Kidney glomerular epithelial cell (primary cell): ENCODE measurements at places on chromosomes 5 and 9.
A peak's percentile ranks its signal among the peaks of the same experiment; 100 is the strongest.

- DNase-seq: no peak
Observed at GRCh38 chr9:110655754-110656641, 12.6 kb upstream of the MUSK start.

- DNase-seq: no peak
Observed at GRCh38 chr9:86836797-86837196, 110.5 kb downstream of the GAS1 start.

DNA sequence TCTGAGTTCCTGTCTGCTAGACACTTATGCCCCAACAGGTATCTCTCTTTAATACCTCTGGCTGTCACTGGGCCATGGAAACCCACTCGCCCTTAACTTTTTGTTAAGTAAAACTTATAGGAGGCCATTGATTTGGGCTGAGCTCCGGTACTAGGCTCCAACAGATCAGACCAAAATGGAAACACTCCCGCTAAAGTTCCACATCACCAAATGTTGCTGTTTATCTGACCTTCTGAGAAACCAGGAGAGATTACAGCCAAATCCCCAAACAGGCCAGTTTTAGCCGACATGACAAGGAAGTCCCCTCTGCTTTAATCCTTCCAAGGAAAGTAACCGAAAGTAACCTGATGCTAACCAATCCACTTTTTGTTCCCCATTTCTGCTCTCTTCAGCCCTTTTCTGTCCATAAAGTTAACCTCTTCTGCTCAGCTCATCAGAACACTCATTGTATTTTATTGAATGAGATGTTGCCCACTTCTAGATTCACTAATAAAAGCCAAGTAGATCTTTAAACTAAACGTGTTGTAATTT lies 115.2 kb upstream of the LHFPL2 start:
- DNase-seq: no peak

DNA sequence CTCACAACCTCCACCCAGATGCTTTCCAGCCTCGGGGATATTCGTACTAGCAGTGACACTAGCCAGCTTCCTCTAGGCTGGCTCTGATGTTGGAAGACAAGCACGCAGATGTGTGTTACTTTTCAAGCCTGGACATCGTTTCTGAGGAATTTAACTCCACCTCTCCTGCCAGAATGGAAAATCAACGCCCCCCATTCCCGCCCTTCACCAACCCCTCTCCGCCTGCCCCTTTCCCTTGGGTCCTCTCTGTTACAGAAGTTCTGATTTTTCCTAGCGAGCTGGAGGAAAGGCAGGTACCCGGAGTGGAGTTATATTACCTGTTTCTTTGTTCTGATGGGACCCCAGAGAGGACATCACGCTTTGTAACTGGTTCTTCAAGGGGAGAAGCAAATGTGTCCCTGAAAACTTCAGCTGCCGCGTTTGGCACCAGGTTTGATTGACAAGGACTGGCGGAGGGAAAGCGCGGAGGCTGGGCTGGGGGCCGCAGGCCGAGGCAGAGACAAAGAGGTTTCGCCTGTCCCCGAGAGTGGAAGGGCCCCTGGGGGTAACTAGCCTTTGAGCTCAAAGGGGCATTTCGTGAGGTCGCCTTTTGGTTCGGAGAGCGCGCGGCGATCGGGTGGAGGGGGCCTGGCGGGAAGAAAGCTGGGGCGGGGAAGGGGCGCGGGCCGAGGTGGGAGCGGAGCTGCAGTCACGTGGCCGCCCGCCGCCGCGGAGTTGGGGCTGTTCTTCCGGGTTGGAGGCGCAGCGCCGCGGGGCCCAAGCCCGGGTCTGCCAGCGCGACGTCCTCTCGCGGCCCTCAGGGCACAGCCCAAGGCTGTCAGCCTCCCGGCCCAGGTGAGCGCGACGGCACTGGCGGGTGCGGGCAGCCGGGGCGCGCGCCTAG lies at the start of gene NNT:
NNT (plus strand) TSS at position 720 of the 883 bp plus-strand sequence. CDS start 6,016 bp downstream, outside the sequence.
- peak; percentile 59 for DNase-seq

- no peak for DNase-seq
Observed at GRCh38 chr5:41286696-41287095, 73.4 kb upstream of the C6 start.

- no peak for DNase-seq
Observed at GRCh38 chr5:60526336-60526875, 173.6 kb downstream of the DEPDC1B start.

DNA sequence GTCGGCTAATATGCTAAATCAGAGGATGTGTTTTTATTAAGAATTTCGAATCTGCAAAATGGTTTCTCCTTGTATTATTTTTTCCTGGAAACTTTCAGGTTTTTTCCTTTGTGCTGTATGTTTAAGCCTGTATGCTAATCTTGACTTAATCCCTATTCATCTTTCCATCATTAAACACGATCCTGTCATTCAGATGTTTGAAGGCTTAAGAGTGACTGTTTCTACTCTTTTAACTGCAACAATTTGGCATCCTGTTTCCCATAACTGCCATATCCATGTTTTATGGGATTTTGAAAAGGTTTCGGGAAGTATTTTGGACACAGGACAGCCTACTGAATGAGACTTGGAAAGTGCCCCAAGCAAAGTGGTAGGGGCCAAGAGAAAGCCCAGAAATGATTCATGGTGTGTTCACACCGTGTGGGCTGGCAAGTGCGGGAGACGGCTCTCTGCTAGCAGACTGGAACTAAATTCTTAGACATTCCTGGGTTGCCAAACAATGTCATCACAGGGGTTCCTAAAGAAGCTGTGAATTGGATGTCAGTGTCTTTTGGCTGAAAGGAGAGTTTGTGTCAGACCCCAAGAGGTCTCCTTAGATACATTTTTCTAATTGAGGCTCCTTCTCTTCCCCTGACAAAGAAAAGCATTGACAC lies 125.4 kb upstream of the ADAMTS16 start:
- DNase-seq: peak; percentile 72

GRCh38 chr5:65062469-65063083 lies 293.8 kb downstream of the CWC27 start:
- DNase-seq: peak; percentile 37
